ENCODE measurements at places on chromosomes 6 and 20.

DNA sequence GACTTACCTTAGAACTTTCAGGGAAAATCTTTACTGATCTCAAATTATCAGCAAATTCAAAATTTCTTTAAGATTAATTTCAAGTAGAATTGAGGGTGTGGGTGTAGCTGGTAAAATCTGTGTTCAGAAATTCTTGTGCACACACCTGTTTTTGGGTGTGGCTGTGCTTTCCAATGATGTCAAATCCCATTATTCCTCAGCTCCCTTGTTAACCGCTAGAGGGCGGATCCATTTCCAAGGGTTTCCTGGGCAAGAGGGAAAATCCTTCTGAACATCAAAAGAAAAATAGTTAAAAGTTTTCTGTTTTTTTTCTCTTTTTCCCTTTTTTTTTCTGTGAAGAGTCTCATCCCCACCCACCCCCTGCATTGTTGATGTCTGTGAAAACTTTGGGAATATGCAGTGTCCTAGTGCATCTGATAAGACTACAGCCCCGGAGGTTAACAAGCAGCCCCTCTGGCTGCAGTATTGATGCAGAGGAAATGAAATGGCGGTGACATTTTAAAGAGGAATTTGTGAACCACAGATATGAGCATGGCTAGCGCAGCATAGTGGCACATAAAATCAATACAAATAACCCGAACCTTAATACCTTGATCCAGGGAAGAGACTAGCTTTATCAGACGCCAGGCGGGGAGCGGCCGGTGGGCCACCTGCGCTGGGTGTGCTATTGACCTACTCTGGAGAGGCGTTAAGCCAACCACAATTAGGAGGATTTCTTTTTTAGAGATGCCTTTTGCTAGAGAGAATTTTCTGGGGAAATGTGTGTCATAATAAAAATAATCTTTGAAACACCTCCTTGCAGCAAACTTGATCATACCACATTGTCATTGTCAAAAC lies 130.9 kb downstream of the FOXA2 start:
- DNase-seq = peak; percentile 6

GRCh38 chr6:1911474-1911873 lies 301.8 kb downstream of the FOXC1 start:
- DNase-seq = peak; percentile 12

GRCh38 chr6:117559299-117559698 lies 43.0 kb downstream of the GOPC start:
- no peak for DNase-seq

DNA sequence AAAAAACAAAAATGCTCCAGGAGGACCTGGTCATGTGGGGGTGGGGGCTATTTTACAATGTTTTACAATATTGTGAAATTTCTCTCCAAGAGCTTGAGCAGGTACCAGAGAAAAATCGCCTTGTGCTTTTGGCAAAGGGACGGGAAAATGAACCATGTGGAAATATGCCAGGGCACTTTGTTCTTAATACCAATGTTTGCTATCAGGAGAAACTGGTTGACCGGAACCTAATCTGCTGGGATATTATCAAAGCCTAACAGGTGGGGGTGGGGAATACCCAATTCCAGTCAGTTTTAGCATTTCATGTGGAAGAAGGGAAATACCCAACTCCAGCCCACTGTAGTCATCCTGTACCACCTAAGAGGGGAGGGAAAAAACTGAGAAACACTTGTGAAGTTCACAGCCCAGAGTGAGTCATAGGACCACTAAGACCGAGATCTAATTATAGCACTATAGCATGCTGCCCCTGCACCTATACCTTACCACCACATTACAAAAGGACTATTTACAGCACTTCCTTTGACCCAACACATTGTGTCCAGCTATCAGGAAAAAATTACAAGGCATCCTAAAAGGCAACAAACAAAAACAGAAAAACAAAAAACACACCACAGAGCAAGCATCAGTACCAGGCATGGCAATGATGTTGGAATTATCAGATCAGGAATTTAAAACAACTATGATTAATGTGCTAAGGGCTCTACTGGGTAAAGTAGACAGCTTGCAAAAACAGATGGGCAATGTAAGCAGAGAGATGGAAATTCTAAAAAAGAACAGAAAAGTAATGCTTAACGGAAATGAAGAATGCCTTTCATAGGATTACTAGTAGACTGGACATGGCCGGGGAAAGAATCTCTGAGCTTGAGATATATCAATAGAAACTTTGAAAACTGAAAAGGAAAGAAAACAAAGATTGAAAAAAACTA lies 84.1 kb upstream of the POPDC3 start:
- no peak for DNase-seq

- peak; percentile 28 for DNase-seq
Observed at GRCh38 chr20:24609757-24610156, 140.3 kb downstream of the SYNDIG1 start.

- no peak for DNase-seq
Observed at GRCh38 chr6:3229566-3230178, 2.2 kb upstream of the TUBB2B start.

DNA sequence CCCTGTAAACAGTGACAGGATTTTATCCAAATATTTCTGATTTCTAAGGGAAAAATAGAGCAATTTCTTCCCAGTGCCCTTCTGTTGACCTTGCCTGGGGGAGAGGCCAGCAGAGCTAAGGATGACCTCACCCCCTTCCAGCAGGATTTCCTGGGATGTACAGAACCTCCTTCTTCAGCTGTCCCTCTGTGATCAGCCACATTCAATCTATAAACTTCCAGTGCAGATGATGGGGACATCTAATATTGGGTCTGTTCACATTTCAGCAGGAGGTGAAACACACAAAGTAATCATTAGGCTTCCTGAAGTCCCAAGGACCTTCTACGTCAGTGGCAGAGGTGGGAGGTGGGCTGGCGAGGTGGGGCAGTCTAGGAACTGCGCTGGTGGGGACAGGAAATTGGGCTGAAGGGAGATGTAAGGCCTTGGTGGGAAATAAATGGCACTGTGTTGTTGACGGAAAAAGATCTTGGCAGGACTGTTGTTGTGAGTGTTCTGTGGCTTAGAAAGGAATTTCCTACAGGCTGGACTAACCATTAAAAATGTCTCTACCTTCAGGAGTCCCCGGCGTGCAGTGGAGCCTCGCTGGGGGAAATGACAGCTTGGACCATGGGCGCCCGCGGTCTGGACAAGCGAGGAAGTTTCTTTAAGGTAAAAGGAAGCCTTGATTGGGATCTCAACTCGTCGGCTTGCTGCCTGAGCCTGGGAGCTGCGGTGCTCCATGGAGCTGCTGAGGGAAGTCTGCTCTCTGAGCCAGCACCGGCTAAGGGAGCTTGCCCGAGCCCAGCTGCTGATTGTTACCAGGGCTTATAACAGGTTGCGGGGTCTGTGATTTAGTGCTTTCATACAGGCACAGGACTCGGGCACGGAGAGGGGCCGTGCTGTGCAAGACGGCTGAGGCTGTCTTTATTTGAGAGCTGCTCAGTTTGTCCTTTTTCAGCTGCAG lies 127.9 kb upstream of the NAA20 start:
- no peak for DNase-seq
